ENCODE measurements at places on chromosomes 3 and 15.

DNA sequence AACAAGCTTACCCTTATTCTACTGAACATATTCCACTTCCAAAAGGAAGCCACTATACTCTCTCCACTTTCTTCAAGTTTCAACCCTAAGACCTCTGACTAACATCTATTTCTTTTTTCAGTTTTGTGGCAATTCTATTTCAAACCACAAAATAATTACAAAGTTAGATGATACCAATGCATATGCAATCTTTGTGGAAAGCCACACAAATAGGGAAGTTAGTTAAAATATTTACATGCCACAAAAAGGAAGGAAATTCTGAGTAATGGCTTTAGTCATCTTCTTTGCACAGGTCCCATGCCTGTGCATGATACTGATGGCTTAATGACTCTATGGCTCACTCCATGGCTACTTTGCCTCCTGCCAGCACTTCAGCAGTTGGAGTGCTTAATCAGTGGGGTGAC, 57.0 kb upstream of the MCTP2 start:
- DNase-seq: no peak

DNA sequence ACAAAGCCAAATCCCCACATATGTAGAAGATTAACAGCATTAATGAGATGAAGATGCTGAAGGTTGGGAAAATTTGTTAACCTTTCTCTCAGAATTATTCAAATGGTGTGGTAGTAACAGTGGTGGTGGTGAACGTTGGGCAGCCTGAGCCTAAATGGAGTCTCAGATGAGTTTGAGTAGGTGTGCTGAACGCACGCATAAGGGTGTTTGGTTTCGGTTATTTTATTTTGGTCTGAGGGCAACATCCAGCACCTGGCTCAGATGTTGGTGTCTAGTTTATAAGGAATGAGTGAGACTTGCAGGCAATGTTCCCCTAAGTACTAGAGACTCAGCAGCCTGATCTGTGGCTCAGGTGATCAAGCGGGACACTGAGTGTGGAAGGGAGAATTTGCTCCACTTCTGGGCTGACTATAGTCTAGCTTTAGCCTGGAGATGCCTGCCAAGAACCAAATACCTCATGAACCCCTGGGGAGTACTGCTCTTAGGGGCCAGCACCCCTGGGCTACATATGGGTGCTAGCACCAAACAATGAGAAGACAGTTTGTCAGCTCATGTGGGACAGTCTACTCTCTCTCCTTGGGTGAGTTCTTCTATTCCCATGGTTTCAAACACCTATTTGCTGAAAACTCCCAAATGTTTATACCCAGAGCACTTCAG, 39.5 kb upstream of the ATP2C1 start:
- no peak for DNase-seq

DNA sequence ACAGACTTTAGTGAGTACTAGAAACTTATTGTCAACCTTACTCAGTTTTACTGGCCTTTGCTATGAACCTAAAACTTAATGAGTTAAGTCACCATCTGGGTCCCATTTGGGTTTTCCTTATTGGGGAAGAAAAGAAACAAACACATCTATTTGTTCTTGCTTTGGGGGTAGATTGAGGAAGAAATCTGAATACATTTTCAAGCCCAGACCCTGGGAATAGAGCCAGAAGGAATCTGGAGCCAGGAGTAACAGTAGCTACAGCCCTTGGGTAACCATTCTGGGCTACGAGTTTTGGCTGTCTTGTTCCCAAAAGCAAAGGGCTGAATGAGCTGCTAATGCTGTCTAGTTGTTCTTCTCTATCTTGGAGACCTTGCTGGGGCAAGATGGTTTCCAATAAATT, 16.5 kb downstream of the SLC12A1 start:
- no peak for DNase-seq

DNA sequence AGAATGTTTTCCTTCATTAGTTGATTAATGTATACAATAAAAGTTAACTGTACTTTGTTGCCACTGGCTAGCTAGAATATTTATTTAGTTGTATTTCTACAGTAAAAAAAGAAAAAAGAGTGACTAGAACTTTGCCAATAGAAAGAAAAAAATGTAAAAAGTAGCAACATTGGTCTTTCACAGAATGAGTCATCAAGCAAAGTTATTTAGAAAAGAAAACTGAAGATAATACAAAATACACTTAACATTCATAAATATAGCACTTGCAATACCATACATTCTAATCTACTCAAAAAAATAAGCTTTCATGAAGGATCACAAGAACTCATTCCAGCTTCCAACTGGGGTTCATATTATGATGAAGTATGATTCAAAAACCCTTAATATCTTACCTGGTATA, 83.4 kb downstream of the AQR start:
- no peak for DNase-seq

GRCh38 chr3:52600258-52600657, 63.9 kb downstream of the UQCC5 start:
- DNase-seq: no peak

- DNase-seq: no peak
Observed at GRCh38 chr3:29649815-29650547, 369.1 kb downstream of the RBMS3 start.

GRCh38 chr3:100072326-100073048, 41.8 kb downstream of the FILIP1L start:
- no peak for DNase-seq

DNA sequence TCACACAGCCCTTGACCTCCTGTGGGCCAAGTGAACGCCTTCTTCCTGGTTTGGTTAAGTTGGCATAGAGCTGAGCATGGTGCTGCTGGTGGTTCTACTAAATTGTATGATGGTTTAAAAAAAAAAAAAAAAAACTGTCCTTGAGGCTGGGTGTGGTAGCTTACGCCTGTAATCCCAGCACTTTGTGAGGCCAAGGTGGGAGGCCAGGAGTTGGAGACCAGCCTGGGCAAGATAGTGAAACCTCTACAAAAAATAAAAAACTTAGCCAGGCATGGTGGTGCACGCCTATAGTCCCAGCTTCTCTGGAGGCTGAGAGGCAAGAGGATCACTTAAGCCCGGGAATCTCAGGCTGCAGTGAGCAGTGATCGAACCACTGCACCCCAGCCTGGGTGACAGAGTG, 58.9 kb upstream of the FLNB start:
- no peak for DNase-seq

- no peak for DNase-seq
Observed at GRCh38 chr3:154059833-154060232, 61.4 kb upstream of the ARHGEF26 start.

DNA sequence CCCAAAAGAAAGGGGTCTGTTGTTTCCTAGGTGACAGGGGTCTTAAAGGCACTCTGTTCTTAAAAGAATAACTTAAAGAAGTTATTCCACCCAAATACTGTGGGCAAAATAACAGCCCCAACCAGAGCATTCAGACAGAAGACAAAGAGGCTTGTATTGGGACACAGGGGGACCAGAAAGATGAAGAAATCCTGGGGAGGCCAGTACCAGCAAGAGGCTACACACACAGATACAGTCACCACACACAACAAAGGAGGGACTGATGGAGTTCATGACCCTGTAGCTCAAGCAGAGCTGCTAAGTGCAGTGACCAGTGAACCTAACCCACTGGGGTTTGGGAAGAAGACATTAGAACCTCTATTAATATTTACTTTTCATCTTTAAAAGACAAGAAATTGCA, 59.0 kb downstream of the MTHFS start:
- DNase-seq: no peak

- DNase-seq: no peak
Observed at GRCh38 chr3:65052101-65052500, 364.3 kb upstream of the ADAMTS9 start.

DNA sequence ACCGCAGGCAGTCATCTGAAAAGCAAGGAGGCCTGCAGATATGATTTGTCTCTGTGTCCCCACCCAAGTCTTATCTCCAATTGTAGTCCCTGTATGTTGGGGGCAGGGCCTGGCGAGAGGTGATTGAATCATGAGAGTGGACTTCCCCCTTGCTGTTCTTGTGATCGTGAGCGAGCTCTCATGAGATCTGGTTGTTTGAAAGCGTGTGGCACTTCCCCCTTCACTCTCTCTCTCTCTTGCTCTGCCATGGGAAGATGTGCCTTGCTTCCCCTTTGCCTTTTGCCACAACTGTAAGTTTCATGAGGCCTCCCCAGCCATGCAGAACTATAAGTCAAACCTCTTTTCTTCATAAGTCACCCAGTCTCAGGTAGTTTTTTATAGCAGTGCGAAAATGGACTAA, 83.3 kb downstream of the TMCO5A start:
- DNase-seq: no peak

DNA sequence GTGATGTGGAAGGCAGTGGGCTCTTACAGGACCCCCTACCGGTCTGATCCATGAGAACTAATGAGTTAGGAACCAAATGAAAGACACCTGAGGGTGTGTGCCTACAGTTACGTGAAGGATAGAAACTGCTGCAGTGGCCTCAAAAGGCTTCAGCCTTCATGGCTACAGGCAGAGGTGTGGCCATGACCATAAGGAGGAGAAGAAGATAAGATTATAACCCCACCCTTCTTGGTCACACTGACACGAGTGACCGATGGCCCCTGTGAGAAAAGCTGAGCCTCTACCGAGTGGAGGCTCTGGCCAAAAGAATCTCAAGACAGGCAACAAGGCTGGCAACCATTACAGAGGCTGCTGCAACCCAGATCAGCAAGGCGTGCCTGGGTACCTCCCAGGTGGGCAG, 6.3 kb downstream of the RFT1 start:
- DNase-seq: no peak

DNA sequence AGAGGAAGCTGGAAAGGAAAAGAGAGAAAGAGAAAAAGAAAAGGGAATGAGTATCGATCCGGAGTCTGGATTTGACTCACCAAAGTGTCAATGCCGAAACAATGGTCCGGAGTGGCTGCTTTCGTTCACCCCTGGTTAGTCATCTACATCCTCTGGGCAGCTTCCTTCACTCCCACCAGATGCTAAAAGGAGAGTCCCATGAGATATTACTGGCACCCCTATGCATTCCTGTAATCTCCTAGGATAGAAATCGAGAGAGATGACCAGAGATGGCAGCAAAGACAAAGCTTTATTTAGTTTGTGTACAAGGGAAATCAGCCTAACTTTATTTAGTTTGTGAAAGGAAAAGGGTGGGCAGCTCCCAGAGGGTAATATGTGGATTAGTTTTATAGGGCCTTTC, 622.2 kb downstream of the ZPLD1 start:
- no peak for DNase-seq

DNA sequence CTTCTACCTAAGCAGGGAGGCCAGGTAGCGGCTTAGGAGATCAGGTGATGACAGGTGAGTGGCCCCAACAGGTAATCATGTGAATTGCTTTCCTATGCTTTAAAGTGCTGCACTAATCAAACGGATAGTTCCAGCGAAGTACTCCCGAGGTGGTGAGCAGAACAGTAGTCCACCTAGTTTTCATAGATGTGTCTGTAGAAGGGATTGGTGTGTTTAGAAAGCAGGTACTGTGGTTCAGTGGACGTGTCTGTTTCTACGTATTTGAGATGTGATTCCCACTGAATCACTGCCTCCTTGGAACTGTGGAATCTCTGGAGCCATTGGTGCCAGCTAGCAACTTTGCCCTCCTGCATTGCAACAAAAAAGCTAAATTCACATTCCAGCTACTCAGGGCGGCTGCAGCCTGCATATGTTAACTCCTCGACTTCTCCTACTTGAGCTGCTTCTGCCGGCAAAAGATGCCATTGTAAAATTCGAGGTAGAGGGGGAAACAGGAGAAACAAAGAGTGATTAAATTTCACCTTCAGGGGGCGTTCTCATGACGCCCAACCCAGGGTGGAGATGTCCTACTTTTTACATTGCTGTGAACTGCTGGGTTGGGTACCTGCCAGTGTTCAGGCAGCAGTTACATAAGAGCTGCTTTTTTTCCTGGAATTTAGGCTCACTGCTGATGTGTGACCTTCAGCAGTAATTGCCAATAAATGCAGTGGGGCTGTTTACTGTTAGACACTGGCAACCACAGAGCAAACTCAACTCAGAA, 227.3 kb downstream of the ITPR1 start:
- peak; percentile 50 for DNase-seq

DNA sequence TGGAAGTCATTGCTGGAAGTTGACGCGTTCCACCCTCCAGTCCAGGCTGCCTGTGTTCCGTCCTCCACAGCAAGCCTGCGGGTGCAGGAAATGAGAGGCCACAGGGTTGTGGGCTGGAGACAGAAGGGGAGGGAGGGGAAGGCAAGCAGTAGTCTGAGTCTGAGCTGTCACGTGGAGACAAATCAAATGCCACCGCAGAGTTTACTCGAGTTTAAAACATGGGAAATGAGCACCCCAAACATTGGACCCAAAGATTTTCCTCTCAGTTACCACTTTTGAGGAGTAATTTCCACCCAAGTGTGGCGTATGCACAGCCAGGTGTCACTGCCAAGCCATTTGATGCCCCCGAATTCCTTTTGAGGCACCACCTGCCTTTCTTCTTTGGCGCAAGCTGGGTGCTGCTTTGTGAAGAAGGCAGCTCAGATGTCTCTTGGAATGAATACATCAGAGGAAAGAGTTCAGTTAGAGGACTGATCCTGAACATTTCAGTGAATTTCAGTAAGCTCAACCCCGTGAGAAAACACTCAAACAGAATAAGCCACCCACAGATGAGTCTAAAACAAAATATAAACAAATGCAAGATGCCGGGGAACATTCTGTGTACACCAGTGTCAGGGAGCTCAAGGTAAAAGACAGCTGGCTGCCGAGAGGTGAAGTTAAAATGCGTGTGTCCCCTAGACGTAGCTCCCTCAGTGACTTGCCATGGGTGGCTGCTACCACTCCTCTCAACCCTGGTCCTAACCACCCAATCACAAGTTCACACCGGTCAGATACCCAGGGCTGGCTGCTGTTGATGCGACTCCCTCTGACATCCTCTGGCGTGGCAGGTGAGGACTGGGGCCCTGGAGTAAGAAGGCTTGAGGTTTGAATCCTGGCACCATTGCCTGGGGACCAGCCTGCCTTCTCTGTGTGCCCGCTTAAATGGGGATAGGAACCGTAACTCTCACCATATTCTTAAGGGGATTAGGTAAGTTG, 203.8 kb downstream of the UACA start:
- no peak for DNase-seq
